BJ (cell line): ENCODE measurements at places on chromosomes 12 and 14.

- no peak for DNase-seq
Measured at GRCh38 chr14:104356738-104357688, 218.6 kb downstream of the KIF26A start.

DNA sequence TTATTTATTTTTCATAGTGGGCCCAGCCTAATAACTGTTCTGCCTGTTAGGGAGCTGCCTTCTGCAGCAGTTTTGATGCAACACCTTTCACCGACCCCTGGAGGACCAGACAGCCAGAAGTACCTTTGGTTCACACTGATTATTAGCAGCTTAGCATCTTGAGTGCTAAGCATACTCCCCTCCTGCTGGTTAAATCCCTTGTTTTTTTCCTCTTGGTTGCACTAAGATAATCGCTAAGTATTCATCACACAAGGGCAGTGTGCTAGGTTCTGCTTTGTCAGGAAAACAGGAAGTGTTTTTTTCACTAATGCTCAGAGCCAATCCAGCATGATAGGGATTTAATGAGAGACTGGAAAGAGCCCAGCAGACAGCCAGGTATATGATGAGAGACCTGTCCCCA lies 437.0 kb downstream of the FUT8 start:
- DNase-seq, result no peak

DNA sequence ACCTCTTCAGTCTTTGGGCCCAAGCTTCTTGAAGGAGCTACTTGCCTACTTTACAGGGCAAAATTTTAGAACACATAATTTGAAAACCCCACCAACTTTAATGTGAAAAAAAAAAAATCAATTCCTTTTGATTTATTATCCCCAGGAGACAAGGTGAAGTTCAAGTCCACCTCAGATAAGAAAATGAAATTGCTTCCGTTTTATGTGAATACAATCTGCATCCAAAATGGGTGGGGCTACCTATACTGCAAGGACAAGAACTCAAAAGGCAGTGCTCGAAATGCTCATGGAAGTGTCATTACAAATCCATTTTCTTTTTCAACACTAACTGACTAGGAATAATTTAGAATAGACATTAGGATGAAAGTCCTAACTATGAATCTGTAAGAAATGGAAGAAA lies 45.7 kb downstream of the SSPN start:
- no peak for DNase-seq

- no peak for DNase-seq
Measured at GRCh38 chr14:29925736-29926135, 1.9 kb downstream of the PRKD1 start.

DNA sequence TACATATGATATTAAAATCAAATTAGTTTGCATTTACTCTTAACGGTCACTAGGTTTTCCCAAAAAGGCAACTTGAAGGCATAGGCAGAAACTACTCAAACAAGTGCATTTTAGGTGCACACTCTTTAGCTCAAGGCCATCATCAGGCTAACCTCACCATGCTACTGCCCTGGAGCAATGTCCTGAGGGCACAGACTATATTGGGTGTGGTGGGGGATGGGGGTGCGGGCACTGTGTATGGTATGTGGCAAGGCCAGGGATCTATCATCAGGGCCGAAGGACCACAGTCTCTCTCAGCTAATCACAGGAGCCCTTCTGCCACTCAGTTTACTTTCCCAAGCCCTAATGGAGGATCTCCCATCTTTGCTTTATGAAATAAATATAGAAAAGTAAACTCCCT lies 51.9 kb downstream of the SH2B3 start:
- DNase-seq, result no peak

- DNase-seq, result no peak
Measured at GRCh38 chr12:90013409-90013808, 304.8 kb upstream of the ATP2B1 start.

DNA sequence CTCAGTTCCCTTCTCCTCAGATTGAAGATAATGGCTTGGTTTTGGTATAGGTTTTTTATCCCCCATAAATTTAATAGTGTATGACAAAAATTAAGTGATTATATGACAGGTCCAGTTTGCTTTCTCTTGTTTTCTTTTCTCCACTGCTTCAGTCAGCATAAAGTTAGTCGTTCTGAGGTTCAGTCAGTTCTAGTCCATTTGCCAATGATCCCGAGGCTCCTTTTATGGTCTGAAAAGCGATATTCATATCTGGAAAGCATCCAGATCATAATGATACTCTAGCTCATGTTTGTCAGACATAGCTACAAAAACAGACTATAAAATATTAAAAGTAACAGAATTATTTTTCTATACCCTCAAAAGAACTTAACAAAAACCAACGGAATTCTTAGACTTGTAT lies 67.1 kb upstream of the SLC38A4 start:
- no peak for DNase-seq

- no peak for DNase-seq
Measured at GRCh38 chr14:50121486-50121885, 5.1 kb upstream of the VCPKMT start.

- DNase-seq, result no peak
Measured at GRCh38 chr12:104281636-104282035, 21.9 kb upstream of the EID3 start.

DNA sequence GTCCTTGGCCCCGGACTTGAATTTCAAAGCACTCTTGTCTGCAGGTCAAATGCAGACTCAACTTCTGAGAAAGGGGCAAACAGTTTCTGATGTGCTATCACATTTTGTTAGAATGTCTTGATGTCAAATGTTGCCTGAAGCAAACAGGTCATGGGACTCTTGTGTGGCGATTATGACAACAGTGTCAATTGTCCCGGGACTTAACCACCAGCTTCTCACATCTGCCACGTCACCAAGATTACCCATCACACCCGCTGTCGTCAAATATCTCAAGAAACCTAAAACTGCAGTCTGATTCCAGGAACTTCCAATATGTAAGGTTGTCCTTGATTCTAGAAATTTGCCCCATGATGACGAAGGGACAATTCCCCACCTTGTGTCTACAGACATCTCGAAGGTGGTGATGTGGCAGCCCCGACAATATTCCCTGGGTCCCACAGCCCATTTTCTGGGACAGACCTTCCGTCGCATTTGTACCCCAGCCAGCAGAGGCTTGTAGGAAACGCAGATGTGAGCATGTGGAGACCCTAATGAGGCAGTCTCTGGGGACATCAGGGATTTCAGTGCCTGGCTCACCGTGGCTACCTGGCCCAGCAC lies 21.3 kb downstream of the LRTM2 start:
- no peak for DNase-seq

DNA sequence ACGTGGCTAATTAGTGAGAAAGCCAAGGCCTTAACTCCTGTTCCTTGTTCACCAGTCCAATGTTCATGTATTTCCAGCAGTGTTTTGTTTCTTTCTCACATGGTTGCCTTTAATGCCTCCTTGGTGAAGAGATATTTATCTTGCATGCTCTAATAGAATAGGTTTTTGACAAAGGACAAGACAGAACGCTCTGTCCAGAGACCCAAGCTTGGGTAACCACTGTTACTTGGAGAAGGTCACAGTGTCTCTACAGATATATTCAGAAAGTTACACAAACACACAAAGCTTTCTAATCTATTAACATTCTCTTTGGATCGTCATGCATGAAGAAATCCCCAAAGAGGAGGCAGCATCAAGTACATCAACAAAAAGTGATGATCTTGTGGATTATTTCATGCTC lies 33.1 kb downstream of the RERG start:
- no peak for DNase-seq

GRCh38 chr12:43282106-43282505 lies 269.9 kb downstream of the ADAMTS20 start:
- no peak for DNase-seq

DNA sequence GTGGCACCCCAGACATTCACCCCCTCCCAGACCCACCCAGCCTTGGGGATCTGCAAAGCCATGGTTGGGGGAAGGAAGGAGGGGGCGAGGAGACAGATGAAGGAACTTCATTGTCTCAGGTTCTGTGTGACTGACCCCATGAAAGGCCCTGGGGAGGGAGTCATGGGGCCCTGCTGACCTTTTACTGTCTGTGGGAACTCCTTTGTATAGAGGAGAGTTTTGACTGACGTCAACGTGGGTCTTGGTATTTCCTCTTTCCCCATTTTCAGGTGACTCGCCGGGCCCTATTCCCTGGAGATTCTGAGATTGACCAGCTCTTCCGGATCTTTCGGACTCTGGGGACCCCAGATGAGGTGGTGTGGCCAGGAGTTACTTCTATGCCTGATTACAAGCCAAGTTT lies 3.1 kb upstream of the RAB5B start:
- DNase-seq, result no peak

GRCh38 chr12:75660107-75660530 lies 148.7 kb upstream of the KRR1 start:
- DNase-seq, result peak; percentile 43

DNA sequence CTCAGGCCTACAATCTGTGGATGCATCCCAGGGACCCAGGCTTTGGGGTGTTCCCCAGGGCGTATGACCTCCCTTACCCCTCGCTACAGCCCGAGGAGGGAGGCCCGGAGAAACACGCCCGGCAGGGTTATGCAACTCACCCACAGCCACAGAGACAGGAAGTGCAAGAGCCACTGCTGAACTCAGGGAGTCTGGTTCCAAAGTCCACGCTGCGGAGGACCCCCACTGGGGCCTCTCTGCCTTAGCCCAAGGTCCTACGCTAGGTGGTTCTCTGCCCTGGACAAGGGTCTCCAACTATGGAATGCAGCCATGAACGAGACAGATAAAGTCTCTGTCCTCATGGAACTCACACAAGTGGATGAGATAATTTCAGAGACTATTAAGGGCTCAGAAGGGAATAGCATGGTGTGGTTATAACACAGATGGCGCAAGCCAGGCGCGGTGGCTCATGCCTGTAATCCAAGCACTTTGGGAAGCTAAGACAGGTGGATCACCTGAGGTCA lies 11.3 kb downstream of the SCARB1 start:
- no peak for DNase-seq

GRCh38 chr12:110102255-110102654 lies 21.9 kb upstream of the IFT81 start:
- DNase-seq, result no peak

DNA sequence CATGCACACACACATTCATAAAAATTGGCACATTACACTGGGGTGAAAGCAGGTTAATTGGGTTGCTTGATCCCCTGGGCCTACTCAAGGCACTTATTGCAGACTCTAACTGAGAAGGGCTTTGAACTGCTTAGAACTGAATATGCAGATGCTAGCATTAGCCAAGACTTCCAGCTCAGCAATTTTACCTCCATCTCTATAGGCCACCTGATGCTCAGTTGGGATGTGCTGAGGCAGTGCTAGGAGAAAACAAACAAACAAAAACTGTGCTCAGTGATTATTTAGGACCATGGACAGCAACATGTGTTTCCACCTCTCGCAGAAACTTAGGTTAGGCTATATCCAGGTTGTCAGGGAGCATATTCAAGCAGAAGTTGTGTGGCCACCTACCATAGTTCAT lies 124.8 kb upstream of the WSCD2 start:
- DNase-seq, result no peak

GRCh38 chr12:122732170-122732569 lies 1.5 kb upstream of the HCAR1 start:
- no peak for DNase-seq

DNA sequence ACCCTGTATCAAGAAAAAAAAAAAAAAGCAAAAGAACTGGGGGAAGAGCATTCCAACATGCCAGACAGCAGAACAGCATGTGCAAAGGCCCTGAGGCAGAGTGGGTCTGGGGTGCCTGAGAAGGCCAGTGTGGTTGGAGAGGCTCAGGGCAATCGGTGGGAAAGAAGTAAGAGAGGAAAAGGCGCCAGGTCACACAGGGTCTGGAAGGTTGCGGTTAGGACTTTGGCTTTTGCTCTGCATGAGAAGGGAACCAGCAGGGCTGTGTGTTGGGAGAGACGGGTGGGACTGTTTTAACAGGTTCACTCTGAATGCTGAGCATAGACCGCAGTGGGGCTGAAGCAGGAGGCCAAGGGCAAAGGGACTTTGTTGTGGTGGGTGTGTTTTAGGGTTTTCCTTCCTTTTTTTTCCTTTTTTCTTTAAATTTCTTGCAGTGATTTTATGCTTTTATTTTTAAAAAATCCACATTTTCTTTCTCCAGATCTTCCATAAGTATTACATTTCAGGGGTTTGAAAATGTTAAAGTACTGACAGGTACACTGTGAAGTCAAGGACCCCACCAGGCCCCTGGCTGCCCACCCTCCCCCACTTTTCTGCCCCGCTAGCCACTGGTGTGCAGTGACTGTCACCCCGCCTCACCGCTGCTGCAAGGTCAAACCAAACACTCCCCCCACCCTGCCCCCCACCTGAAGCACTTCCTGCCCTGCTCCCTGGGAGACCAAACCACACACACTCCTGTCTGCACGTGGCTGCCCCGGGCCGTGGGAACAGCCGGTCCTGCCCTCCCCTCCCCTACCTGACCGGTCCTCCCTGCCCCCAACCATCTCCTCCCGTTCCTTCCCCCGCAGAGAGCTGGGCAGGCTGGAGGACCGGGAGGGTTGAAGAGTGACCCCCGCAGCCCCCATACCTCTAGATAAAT lies 30.0 kb downstream of the DTX1 start:
- no peak for DNase-seq

DNA sequence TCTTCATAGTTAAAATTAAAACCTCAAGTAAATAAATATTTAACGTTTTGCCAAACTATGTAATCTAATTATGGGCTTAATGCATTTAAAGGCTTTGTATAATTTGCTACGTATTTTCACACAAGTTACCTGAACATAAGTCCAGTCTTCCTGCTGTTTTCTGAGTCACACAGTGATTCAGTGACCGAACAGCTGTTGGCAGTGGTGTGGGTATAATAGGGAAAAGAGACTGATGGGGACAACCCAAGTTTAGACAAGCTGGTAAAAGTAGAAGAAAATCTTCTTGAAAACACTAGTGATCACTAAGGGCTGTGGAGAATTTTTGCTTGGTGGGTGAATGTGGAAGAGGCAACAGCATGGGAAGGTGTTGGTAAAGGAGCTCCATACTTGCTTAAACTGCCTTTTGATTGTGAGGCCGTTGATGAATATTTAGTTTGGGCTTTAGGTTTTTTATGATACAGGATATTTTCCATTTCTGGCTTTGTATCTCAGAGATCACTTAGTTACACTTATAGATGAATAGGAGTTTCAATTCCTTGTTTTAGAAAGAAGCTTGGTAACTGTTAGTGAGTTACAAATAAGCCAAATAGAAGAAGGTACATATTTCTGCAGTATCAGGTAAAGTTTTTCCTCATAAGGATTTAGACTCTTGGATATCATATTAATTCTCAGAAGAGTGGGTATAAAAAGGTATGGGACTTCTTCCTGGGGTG lies 23.9 kb downstream of the LRRK2 start:
- no peak for DNase-seq

- no peak for DNase-seq
Measured at GRCh38 chr12:106886932-106887331, 68.8 kb upstream of the TMEM263 start.

- DNase-seq, result peak; percentile 92
Measured at GRCh38 chr12:52191841-52192791, at the start of gene KRT80. Gene KRT80 (minus strand): TSS chr12:52192014. CDS start chr12:52191902, 112 bp downstream.
